ENCODE measurements at places on chromosomes 3 and 15. TPM values are rescaled to one million over a fixed set of nuclear protein-coding genes. Genes with fewer than 3 reads are reported as not detected.

IL17RD gene
- 2.5 TPM for total RNA-seq

LMAN1L gene
- under 0.01 TPM for total RNA-seq

LINGO1 gene
- not detected for total RNA-seq

ATP10A gene
- under 0.01 TPM for total RNA-seq

GXYLT2 gene
- 2.0 TPM for total RNA-seq

UROC1 gene
- not detected for total RNA-seq

NR1I2 gene
- total RNA-seq, result not detected

POMGNT2 gene
- total RNA-seq, result 7.2 TPM

MELTF gene
- total RNA-seq, result 7.4 TPM

STRA6 gene
- not detected for total RNA-seq

C3orf62 gene
- total RNA-seq, result 2.1 TPM

ZNF80 gene
- not detected for total RNA-seq

FAM240A gene
- not detected for total RNA-seq

MED12L gene
- 0.57 TPM for total RNA-seq

MME gene
- total RNA-seq, result 25.8 TPM

ARHGAP31 gene
- total RNA-seq, result 75.4 TPM

HIGD1A gene
- 212 TPM for total RNA-seq

TASOR gene
- 85.9 TPM for total RNA-seq

GUCA1C gene
- total RNA-seq, result not detected

GOLGA8H gene
- 1.4 TPM for total RNA-seq

CCR9 gene
- total RNA-seq, result not detected

GABRB3 gene
- total RNA-seq, result 0.57 TPM

IP6K1 gene
- 53.0 TPM for total RNA-seq

RASL12 gene
- not detected for total RNA-seq

MEIS2 gene
- total RNA-seq, result 37.7 TPM

ATP2B2 gene
- not detected for total RNA-seq

PCSK6 gene
- total RNA-seq, result 0.07 TPM

SCAANT1 gene
- total RNA-seq, result not detected

SGO1 gene
- 26.0 TPM for total RNA-seq

FOXL2NB gene
- total RNA-seq, result 0.14 TPM

CIB1 gene
- 30.6 TPM for total RNA-seq
